ENCODE measurements at places on chromosomes 6 and 20. TPM values are rescaled to one million over a fixed set of nuclear protein-coding genes. Genes with fewer than 3 reads are reported as not detected.

DNA sequence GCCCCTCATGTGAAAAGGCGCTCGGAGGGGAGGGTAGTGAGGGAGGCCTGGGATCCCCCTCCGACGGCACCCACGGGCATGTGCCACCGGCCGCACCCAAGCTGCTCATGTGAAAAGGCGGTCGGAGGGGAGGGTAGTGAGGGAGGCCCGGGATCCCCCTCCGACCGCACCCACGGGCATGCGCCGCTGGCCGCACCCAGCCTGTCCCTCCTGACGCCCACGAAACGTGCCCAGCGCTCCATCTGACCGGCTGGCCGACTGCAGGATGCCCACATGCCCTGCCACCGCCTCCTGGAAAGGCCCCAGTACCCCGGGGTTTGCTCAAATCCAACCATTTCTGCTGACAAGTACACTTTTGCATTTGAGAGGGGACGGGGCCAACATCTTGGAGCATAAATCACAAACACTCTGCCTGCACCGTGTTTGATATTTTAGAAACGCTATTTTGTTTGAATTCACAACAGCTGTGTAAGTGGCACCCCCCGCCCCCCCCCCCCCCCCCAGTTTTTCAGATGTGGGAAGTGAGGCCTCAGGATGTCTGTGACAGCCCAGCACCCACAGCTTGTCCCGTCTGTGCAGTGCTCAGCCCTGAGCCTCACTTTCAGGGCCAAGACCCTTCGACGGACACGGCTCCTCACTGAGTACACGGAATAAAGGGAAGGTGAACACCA is 34.1 kb downstream of the SLC2A4RG start:
- DNase-seq, result no peak

DNA sequence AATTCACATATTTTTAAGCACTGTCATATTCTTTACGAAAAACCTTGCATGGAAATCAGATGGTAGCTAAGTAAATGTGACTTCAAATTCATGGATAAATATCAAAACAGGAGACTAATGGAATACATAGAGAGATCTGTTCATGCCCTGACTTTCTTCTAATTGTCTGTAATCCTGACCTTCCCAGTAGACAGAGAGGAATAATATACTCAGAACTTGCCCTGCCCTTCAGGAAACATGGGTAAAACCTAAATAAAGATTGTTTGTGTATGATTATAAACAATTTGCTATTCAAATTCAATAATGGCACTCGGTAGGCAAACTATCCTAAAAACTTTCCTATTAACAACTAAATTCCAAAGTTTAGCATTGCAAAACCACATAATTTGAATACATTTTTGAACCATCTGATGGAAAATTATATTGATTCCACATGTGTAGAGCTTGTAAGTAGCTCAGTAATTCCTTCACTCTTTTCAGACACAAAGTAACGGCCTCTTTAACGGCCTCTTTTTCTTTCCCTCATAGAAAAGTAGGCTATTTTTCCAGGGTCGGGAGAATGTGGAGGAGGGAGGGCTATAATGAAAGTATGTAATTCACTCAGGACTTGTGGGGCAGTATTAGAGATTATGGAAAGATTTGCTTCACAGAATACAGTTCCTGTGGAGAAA is 227.6 kb downstream of the ALDH8A1 start:
- no peak for DNase-seq

C2 gene
- 8.7 TPM for total RNA-seq

DNA sequence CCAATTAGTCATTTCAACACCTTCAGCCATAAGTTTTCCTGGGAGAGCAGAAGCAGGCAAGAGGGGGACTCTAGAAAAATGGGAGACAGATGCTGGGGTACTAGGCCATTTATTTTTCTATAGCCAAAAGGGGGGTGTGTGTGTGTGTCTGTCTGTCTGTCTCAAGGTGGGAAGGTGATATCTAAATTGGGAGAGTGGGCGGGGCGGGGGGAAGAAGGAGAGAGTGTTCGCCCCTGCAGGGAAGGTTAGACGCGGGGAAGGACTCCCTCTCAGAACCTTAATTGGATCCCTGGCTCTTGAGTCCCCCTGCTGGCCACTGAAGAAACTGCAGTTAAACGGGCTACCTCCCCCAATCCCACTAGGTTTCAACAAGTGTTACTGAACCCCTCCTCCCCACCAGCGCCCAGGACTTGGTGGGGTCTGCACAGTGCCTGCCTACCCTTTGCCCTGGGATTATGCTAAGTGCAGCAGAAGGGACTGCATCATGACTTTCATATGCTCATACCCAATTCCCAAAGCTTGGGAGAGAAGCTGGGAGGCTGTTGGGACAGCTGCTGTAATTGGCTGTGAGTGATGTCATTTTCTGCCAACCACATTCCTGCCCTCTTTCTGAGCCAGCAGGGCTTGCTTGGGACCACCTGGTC is 45.8 kb downstream of the FOXP4 start:
- peak; percentile 62 for DNase-seq

GRCh38 chr6:100099189-100100074 is 105.4 kb upstream of the MCHR2 start:
- peak; percentile 34 for DNase-seq
